Neural cell (in vitro differentiated cells): ENCODE measurements at places on chromosomes 7 and 10. TPM values are rescaled to one million over a fixed set of nuclear protein-coding genes. Genes with fewer than 3 reads are reported as not detected.

Gene NUTM2A
- 1.6 and 3.0 TPM in 2 replicates for polyA plus RNA-seq

Gene GPR37
- 0.78 and 1.4 TPM in 2 replicates for polyA plus RNA-seq

Gene AKR1C3
- polyA plus RNA-seq, result 1.7 and 2.7 TPM in 2 replicates

Gene PPP1R17
- polyA plus RNA-seq, result 7.7 and 8.8 TPM in 2 replicates

Gene PIP
- not detected in 2 replicates for polyA plus RNA-seq

Gene NPSR1
- polyA plus RNA-seq, result not detected in 2 replicates

Gene STMP1
- polyA plus RNA-seq, result 65.5 and 81.6 TPM in 2 replicates

Gene AUTS2
- polyA plus RNA-seq, result 97.3 and 124 TPM in 2 replicates
